ENCODE measurements at places on chromosomes 3 and 15.

DNA sequence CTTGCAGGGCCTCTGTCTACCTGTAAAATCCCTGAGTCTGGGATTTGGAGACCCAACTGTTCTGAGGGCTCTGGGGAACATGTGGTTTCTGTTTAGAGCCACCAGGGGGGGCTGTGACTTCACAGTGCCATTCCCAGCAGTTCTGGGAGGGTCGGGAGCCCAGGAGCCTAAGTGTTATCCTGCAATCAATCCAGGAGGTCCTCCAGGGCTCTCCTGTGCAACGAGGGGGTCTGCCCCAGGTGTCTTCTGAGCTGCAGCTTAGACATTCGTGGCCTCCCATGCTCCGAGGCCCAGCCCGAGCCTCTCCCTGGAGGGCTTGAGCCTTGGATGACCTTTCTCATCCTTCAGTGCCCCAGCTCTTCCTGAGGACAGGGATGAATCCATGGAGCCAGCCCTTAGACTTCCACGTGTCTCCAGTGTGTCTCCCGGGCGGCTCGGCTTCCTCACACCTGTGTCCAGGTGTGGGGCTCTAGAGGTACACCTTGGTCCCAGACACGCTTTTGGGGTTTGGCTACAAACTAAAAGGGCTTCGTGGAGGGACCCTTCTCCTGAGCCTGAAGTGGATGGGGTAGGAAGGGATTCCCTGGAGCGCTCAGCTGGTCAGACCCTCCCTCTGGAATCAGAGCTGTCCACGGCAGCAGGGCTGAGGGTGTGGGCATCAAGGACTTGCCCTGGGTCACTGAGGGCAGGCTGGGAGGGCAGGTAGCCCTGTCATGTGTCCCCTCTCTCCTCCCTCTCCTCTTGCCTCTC, 20.3 kb upstream of the ABTB1 start:
- DNase-seq = no peak

DNA sequence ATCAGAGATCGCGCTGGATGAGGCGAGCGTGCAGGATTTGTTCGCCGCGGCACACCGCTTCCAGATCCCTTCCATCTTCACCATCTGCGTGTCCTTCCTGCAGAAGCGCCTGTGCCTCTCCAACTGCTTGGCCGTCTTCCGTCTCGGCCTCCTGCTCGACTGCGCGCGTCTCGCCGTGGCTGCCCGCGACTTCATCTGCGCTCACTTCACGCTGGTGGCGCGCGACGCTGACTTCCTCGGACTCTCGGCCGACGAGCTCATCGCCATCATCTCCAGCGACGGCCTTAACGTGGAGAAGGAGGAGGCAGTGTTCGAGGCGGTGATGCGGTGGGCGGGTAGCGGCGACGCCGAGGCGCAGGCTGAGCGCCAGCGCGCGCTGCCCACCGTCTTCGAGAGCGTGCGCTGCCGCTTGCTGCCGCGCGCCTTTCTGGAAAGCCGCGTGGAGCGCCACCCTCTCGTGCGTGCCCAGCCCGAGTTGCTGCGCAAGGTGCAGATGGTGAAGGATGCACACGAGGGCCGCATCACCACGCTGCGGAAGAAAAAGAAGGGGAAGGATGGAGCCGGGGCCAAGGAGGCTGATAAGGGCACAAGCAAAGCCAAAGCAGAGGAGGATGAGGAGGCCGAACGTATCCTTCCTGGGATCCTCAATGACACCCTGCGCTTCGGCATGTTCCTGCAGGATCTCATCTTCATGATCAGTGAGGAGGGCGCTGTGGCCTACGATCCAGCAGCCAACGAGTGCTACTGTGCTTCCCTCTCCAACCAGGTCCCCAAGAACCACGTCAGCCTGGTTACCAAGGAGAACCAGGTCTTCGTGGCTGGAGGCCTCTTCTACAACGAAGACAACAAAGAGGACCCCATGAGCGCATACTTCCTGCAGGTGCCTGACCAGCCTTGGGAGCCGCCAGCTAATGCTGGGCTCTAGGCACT, 819 bp downstream of the KLHL40 start:
- DNase-seq = no peak

GRCh38 chr15:36635681-36636080, 56.3 kb downstream of the CDIN1 start:
- DNase-seq = no peak

DNA sequence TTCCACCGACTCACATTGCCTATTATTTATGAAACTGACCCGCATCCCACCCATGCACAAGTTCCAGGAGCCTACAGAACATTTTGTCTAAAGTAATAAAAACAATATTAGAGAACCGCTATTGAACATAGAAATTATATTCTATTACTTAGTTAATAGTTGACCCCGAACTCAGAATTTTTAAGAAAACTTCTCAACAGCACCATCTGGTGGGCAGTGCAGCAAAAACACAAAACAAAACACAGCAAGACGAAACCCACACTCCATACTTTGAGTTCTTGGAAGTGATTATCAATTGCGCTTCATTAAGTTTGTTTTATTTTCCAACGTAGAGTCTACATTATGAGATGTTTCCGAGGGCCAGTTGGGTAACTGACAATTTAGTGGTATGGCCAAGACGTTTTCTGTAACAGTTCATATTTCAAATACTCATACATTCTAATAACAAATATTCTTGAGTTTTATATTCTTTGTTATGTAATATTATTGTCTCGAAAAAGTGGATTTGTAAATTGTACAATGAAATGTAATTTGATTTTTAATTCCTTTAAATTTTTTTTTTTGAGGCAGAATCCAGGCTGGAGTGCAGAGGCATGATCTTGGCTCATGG, 24.0 kb upstream of the C3orf70 start:
- DNase-seq = no peak

- no peak for DNase-seq
Measured at GRCh38 chr3:150639262-150639661, 36.1 kb downstream of the SELENOT start.

DNA sequence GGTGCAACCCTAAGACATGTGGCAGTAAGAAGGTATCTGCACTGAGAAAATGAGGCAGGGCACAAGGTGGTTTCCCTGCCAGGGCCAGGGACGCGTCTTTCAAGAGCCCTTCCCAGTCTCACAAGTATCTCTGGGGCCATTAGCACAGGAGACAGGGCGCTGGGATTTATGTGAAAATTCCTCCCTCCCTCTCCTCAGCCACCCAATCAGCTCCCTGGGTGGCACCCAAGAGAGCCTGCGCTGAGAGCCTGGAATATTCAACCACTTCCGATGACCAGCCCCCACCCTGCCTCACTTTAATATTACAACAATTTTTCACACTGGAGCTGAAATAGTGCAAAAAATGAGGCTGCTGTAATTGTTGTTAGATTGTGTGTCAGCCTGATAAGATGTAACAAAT, 26.1 kb downstream of the SEC61A1 start:
- DNase-seq = no peak

DNA sequence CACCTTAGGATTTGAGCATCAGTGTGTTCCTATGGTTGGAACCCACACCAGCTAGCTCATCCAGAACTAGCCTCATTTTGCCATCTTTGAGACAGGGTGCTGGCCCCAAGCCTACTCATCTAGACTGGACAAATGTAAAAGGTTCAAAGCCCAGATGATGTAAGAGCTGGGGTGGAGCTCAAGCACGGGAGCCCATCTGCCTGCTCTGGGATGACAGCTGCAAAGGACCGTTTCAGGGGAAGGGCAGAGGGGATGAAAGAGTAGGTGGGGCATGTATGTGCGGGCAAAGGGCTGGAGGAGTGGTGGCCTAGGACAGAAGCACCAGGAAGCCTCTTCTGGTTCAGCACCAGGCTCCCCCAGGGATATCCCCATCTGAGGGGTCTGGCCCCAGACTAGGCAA, 15.8 kb downstream of the CLK3 start:
- DNase-seq = no peak

DNA sequence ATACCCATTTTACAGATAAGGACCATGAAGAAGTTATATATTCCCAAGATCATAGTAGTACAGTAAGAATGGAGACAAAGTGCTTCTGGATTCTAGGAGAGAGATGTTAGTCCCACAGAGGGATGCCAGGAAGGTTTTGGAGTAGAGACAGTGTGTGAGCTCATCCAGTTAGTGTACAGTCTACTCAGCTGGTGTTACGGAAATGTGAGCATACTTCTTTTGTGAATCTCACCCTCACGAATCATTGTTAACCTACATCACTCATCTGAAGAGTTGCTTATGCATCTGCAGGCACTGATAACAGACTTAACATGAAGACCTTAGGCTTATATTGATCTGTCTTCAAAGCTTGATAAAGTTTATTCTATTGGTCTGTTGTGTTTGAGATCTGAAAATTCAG, 106.6 kb upstream of the PTPRG start:
- DNase-seq = no peak

- DNase-seq = no peak
Measured at GRCh38 chr15:68518046-68518445, 60.7 kb upstream of the CORO2B start.

GRCh38 chr3:194586836-194587235, 46.4 kb downstream of the TMEM44 start:
- no peak for DNase-seq

- DNase-seq = no peak
Measured at GRCh38 chr3:46406443-46406787, 451 bp downstream of the CCR5AS start.

GRCh38 chr15:23787346-23788105, 100.4 kb upstream of the NDN start:
- DNase-seq = no peak

DNA sequence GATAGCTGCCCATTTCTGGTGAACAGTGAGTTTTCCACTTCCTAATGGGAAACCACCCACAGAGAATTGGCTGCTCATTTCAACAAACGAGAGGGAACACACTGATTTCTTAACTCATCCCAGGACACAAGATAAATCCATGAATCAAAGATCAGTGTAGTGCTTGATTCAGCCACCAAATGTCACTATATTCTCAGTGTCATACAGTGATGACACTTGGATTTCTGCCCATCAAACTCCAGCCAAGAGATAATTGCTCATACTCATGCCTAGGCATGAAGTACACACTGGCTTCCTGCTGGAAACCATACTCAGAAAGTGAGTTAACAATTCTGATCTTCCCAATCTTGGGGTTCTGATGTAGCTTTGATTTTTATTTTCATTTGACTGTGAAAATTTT, 35.4 kb upstream of the GRM7 start:
- no peak for DNase-seq

- DNase-seq = no peak
Measured at GRCh38 chr3:11220230-11220629, 52.0 kb upstream of the ATG7 start.

DNA sequence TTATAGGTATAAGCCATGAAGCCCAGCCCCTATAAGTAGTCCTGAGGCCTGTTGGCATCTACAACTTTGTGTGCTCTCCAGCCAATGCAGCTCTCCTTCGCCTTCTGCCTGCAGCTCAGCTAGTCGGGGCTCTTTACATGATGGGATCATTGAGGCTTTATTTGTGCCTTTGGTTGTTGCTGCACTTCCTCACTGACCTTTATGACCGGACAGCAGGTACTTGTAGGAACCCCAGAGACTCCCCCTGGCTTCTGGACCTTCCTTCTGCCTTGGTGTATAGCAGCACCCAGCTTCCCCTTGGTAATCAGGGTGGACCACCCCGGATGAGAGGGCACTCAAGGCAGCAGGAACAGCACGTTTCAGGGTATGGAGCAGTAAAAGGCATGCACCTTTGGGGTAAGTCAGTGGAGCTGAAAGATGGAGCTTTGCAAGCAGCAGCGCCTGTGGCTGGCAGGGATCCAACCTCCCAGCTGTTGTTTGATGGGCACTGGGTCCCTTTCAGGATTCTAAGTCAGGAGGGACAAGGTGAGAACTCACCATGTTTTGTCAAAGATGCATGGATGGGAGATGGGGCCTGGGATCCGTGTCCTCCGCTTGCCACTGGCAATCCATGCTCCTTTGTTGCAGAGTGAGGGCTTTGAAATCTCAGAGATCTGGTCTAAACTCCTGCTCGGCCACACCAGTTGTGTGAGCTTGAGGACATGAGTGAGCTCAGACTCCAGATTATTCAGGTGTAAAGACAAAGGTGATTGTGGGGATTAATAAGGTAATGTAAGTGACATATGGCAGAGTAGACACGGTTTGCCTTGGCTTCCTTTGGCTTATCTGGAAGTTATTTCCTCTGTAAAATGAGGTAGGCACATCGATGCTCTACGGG, 65.1 kb upstream of the KLF13 start:
- DNase-seq = no peak

DNA sequence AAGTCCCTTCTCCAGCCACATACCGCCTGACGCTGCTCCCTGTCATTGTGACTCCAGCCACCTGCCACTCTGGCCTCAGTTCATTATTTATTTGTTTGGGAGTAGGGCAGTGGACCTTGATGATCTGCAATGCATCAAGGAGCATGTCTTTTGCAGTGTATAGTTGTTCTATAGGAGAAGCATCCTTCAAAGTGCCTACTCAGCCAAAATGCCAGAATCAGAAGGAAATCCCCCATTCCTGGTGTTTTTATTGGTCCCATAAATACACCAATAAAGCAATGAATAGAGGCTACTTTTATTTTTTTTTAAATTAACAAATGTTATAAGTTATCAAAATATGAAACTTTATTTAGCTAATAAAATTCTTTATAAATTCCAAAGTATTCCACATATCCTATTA, 123.8 kb upstream of the NSMCE3 start:
- DNase-seq = no peak

DNA sequence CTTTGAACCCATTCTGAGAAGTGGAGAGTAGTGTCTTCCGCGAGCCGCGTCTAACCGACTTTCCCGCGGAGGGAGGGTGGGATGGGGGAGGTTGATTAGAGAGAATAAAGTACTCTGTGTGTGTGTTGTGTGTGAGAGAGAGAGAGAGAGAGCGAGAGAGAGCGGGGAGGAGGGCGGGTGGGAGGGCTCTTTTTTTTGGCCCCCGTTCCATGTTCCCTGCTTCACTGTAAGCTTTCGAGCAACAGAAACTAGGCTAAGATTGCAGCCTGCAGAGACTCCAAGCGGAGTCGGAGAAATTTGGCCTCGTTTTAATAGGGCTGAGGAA, 1.6 kb upstream of the MEIS2 start:
- DNase-seq = no peak

Measured in nucleus accumbens (tissue), 56 donors.